ENCODE measurements at places on chromosomes 2 and 18.

DNA sequence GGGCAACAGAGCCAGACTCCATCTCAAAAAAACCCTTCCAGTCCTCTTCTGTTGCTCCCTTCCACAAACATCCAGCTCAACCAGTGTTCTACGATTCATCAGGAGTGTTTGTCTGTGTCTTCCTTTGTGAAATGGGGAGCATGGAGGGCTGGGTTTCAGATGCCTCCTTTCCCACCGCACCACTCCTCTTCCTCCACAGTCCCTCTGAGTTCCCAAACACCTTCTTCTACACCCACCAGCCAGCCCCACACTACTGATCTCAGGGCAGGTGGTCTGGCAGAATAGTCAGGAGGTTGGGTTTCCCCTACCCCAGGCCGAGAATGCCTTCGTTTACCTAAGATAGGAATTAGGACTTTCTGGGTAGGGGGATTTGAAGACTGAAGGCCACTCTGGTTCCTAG lies 36.9 kb downstream of the NGEF start:
- DNase-seq: no peak

DNA sequence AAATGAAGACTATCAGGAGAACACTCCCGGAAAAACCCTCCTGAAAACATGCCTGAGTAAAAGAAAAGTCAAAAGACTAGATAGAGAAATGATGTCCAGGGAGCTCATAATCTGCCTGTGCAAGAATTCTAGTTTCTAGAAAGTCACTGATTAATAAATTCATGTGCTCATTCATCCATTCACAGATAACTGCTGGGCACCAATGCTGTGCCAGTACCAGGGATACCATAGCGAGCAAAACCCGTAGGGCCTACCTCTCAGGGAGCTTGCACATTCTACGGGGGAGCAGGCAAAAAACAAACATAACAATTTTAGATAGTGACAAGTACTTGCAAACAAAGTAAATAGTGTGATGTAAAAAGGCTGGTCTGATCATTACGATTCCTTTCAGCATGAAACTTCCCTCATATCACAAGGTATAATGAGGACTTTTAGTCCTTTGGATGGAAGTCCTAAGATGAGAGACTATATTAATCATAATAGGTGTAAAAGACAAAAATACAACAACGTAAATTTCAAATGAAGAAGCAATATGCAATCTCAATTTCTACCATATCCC lies 289.9 kb downstream of the AFF3 start:
- DNase-seq: no peak

DNA sequence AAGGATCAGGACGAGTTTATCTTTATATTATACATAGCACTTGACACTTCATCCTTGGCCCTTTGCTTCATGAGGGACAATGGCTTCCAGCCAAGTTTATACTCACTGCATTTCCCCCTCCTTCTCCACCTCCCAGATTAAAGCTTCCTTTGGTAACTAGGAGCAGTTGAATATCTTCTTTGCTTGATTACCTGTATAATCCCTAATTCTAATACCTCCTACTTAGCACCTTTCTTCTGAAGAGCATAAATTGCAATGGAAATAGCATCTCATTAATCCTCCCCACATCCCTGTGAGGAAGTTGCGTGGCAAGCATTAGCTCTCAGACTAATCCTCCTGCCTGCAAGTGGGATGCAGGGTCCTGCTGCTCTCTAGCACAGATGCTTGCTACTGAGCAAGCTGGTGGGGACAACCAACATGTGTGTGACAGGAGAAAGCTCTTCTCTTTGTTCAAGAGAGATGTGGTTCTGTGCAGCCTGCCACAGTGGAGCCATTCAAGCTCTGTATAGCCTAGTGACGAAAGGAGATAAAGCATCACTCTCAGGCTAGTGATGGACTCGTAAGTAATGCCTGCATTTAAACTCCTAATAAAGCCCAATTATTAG lies 19.1 kb downstream of the KLHL14 start:
- DNase-seq: no peak

- no peak for DNase-seq
Measured at GRCh38 chr2:55609938-55610578, 7.4 kb downstream of the PPP4R3B start.

DNA sequence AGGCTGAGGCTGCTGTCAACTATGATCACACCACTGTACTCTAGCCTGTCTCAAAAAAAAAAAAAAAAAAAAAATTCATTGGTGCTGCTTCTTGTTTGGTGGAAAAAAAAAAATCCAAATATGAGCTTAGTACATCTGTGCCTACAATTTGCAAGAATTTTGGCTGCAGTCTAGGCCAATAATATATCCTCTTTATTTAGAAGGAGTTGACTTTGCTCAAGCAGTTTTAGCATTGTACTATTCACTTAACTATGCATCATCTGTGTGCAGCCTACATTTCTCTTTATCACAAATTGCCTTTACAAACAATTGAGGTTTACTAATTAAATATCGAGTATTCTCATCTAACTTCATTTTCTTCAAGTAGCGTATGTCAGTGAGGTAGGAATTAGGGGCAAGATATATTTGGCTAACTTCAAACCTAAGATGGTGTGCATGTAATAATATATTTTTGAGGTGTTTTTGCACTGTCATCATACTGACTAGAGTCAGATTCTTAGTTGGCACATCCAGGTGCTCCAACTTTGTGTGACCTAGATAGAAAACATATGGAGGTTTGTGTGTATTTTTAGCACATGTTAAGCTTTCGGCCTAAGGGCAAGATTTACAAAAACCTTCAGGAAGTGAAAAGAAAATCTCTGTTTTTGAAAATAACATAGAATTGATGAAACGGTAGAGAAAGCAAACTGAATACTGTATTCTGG lies 51.8 kb downstream of the PMS1 start:
- DNase-seq: no peak

DNA sequence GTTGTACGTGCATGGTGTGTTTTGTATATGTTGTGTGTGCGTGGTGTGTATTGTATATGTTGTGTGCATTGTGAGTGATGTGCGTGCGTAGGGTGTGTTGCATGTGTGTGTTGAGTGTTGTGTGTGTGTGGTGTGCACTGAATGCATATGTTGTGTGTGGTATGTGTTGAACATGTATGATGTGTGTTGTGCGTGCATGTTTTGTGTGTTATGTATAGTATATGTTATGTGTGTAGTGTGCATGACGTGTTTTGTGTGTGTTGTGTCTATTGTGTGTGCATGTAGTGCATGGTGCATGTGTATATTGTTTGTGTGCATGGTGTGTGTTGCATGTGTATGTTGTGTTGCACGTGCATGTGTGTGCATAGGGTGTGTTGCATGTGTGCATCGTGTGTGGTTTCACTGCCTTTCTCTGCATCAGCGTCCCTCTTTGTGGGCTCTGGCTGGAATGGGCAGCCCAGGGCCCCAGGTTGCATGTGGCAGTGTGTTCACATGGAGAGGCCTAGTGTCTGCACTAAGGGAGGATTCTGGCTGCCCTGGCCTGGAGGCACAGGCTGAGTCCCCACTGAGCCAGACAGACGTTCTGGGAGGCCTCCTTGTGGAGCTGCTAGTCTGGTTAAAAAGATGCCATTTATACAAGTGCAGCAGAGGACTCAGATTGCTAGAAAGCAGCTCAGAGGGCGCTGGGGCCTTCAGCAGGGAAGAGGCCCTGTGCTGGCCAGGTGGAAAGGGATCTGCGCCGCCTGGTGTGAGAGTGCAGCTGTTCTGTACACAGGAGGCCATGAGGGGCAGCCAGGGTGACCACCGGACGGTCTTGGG lies 107.2 kb downstream of the FAM168B start:
- no peak for DNase-seq

DNA sequence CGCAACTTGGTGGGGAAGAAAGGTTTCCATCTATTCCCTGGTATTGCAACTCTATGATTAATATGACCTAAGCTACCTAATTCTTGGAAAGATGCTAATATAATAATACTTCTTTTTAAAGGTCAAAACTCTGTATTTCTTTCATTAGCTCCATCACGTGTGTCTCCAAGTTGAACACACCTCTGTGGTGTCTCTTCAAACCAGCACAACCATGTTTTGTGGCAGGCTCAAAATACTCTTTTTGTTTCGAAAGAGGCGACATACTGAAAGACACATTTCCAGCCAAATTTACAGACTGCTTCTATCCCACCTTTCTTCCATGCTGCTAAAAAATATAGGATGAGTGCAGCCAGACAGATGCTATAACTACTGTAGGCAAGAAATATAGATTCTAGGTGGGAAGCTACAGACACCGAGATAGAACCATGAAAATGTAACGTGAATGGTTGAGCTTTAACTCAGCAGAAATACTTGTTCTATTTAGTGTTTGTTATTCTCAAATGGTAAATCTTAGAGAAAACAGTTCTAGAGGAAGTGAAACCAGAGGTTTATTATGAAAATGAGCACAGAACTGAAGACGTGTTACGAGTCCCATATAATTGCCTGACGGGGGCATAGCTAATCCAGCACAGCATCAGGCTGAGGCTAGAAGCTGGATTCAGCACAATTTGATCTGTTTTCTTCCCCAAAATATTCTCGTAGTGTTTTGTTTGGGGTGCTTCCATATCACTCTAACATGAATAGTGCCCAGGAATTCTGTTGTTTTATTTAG lies 991.5 kb upstream of the FANCL start:
- no peak for DNase-seq

DNA sequence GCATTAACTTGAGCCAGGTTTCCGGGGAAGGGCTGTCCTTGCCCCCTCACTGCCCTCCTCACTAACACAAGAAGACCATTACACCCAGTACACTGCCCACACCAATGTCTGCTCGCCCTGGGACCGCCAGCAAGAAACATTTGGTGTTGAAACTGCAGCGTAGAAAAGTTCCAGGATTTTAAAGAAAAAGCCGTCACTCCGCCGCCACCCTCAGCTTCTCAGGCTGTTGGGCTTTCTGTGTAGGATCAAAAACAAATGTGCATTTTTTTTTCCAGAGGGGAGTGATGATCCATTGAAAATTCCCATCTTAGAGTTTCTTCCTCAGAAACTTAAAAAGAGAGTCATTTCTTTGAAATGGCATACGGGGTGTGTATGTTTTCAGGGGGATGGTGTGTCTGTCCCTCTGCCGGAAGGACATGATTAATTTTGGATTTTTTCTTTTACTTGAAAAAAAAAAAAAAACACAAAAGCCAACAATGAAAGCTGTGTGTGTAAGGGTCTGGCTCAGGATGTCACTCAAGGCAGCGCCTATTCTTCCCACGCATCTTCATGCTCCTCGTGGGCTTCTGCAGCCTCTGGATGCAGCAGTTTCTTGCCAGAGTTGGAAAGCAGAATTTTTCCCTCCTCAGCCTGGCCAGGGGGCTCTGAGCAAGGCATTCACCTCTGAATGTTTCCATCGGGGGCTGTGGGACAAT lies 184.9 kb downstream of the GLI2 start:
- DNase-seq: no peak

- no peak for DNase-seq
Measured at GRCh38 chr2:112137516-112138158, 548 bp upstream of the FBLN7 start.

Measured in activated CD4-positive, alpha-beta T cell treated with anti-CD3 and anti-CD28 coated beads, Interleukin-2, amount 50 U/mL, for 16 hours (primary cell).